ENCODE measurements at places on chromosomes 1 and 21. TPM values are rescaled to one million over a fixed set of nuclear protein-coding genes. Genes with fewer than 3 reads are reported as not detected.

Gene TSPEAR
- not detected for total RNA-seq

Gene GJB5
- not detected for total RNA-seq

Gene TMEM269
- not detected for total RNA-seq

Gene DHRS3
- total RNA-seq, result 18.4 TPM

Gene DNAJC28
- 0.72 TPM for total RNA-seq

Gene KCNT2
- total RNA-seq, result 35.5 TPM
